Heart right ventricle (tissue), 16 donors: ENCODE measurements at places on chromosomes 1 and 21. TPM values are rescaled to one million over a fixed set of nuclear protein-coding genes. Genes with fewer than 3 reads are reported as not detected.

GRCh38 chr21:35945089-35945671, 115.1 kb downstream of the SETD4 start:
- DNase-seq: no peak

- no peak for DNase-seq
Measured at GRCh38 chr21:23858878-23859277, 1748.4 kb downstream of the MRPL39 start.

DNA sequence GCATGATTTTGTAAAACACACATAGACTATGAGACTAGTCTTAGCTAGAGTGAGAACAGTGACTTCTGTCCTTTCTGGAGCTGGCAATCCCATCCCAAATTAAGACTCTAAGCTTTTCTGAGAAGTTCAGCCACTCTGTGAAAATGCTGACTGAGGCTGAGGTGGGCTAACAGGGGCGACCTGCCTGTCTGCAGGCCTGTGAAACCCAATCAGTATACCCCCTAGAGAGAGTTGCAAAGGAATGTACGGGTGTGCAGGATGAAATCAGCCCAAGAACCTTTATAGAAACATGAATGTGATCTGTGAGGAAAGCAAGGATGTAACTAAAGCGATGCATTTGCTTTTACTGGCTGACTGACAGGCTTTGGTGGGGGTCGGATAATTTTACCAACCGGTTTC, 16.0 kb upstream of the TBX15 start:
- no peak for DNase-seq

- DNase-seq: no peak
Measured at GRCh38 chr21:43320526-43320925, 106.4 kb downstream of the SIK1 start.

- no peak for DNase-seq
Measured at GRCh38 chr1:221926441-221926840, 184.6 kb upstream of the DUSP10 start.

DNA sequence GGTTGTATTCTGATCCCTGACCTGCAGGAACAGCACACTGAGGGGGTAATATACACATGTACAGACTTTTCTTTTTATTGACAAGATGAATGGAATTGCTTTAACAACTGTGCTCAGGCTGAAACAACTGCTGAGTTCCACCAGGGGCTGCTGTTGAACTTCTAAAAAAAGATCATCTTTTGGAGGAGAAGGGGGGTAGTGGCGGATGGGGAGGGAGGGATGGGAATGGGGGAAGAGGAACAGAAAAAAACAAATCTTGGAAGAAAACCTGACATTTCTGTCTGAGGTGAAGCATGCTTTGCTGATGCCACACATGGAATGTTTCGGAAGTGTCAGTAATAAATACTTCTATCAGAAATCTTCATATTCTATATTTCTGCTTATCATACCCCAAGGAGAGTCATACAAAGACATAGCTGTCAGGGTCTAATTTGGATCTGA, 75.0 kb downstream of the RWDD3 start:
- no peak for DNase-seq

- peak; percentile 83 for DNase-seq
Measured at GRCh38 chr1:155078469-155079209, at the start of gene EFNA3. Gene EFNA3, plus strand, starts transcription at chr1:155078837. Its CDS starts 105 bp downstream, at chr1:155078942.

- DNase-seq: no peak
Measured at GRCh38 chr1:102640312-102640711, 468.0 kb downstream of the COL11A1 start.

- no peak for DNase-seq
Measured at GRCh38 chr1:15023205-15023604, 130.3 kb upstream of the TMEM51 start.

DNA sequence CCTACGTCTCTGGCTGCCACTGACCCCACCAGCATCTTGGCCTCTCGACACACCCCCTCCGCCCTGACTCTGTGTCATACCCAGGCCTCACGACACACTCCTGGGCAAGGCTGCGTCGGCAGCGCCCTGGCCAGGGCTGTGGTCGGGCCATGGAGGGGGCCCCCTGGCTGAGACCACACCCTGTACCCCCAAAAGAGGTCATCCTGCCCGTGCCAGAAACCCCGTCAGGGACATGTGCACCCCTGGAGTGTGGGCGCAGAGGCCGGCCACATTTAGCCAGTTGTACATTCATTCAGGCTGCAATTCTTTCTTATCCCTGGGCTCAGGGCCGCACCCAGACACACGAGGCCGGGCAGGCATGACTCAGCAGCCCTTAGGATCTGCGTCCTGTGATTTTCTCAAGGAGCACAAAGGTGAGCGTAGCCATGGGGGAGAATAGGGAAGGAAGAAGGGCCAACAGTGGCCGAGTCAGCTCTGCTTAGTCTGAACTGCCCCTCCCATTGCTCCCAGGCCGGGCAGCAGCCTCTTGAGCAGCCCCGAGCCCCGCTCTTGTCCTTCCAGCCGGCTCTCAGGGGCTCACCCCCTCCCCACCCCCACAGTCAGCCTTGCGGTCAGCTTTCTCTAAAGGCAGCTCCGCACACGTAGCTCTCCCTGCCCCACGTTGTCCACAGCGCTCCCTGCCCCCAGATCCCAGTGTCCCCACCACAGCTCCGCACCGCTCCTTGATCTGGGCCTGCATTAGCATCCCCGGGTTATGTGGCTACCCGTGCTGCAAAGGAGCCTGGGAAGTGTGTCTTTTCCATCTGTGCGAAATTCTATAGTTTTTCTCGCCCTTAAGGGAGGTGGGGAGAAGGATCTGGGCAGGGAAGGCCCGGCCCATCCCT, 7.9 kb downstream of the CSTB start:
- no peak for DNase-seq

DNA sequence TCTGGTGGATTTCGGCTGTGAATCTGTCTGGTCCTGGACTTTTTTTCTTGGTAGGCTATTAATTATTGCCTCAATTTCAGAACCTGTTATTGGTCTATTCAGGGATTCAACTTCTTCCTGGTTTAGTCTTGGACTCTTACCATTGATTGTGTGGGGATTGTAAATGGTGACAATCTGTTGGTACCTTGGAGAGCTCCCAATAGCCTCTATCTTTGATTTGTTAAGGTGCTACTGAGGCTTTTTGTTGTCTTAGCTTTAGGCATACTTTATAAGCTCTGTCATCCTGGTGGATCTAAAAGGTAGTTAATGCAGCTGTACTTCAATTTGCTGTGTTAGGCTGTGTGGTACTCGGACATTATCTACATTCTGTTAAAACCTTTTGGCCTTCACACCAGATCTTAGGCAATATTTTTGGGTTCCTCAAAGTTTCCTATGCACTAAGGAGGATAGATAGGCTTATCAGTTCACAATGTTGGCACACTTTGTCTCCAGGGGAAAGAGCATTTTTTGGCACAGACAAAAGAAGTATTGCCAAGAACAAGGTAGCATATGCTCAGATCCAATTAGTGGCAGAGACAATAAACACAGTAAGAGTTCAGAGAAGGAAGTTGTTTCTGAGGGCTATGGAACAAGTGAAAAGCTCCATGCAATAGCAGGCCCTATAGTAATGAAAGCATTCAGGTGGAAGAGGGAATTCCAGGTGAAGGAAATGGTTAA, 230.4 kb downstream of the PDE4B start:
- DNase-seq: no peak

GRCh38 chr1:24409535-24409934, 4.0 kb downstream of the STPG1 start:
- no peak for DNase-seq

DNA sequence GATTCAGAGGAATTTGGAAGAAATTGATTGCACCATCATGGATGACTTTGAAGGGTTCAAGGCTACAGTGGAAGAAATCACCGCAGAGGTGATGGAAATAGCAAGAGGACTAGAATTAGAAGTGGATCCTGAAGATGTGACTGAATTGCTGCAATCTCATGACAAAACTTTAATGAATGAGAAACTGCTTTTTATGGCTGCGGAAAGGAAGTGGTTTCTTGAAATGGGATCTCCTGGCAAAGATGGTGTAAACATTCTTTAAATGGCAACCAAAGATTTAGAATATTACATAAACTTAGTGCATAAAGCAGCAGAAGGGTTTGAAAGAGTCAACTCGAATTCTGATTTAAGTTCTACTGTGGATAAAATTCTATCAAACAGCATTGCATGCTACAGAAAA, 698.6 kb downstream of the PLA2G4A start:
- no peak for DNase-seq

- DNase-seq: no peak
Measured at GRCh38 chr21:45073301-45074047, 906 bp upstream of the ADARB1 start.

DNA sequence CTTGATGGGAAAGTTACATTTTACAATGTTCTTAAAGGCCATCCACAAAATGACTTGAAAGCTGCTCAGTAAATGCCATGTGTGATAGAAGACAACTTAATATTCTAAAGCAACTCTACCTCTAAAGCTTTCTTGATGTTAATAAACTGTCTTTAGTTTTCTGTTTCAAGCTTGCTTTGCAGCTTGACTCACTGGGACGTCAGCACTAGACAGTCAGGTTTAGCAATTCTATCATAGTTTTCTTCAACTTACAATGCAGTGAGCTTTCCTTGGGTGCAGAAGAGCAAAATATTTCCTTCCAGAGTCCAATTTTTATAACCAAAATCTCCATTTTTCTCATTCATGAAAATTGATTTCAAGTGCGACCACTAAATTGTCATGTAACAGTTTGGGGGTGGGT, 273.1 kb downstream of the NTNG1 start:
- no peak for DNase-seq

DNA sequence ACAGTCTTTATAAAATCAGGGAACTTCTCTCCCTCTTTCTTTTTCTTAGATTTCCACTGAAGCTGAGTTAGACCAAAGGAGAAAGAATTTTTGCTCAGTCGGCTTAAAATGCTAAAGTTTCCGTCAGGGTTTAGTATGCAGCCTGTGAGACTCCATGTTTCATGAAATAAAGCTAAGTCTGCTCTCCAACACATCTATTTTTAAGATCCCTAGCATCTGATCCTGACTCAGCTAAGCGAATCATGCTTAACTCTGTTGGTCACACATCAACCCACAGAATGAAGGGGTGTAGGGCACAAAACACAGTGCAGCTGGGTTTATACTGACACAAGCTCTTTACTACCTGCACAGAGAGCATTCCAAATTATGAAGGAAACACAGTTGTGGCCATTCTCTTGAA, 102.4 kb upstream of the ZNF281 start:
- no peak for DNase-seq

GRCh38 chr1:174988539-174988938, 11.2 kb upstream of the CACYBP start:
- no peak for DNase-seq

DNA sequence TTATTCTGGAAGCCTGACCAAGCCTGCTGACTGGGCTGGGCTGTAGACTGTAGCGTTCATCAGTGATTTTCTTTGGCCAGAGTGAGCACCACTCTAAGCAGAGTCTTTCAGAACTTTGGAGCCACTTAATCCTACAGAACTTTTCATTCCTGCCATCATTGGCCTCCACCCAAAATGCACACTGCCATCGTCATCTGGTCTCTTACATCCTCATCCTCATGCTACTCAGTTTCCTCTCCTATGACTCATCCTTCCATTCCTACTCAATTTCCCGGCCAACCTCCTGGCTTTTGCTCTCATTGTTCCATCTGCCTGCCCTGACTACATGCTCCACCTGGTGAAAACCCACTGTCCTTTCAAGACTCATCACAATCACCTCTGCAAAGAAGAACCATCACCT, 233.8 kb upstream of the USP25 start:
- DNase-seq: no peak

DNA sequence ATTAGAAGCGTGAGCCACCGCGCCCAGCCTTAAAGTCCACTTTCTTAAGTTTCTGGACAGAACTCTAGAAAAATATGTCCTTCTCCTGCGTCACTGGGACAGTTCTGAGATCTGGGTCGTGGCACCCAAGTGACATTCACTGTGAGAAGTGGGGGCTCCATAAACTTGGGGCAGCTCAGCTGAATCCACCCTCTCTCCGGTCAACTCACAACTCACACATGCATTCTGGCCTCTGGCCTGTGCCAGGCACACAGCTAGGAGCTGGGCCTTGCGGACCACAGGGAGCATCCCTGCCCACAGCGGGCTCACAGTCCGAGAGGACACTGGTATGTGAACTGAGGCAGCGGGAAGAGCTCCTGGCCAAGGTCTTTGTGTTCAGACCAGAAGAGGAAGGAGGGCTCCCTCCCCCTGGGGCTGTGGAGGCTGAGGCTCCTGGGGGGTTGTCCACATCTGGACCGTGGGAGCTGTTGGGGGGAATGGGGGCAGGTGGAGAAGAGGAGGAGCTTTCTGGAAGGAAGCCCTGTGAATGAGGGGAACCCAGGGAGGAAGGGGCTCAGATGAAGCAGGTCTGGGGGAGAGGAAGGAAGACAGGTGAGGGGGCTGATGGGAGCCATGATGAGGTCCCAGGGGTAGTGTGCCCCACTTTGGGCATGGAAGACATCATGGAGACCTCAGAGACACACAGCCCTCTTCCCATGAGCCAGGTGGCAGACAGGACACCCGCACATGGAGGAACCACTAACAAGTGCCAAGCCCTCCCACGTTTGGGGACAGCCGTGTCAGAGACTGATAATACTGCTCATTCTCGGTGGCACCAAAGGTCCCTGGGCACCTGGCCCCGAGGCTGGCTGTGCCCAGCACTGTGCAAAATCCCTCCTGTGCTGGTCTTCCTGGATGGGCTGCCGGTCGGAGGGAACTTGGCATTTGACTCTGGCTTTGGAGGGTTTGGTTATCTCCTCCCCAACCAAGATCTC, 191.0 kb upstream of the VAMP3 start:
- no peak for DNase-seq

DNA sequence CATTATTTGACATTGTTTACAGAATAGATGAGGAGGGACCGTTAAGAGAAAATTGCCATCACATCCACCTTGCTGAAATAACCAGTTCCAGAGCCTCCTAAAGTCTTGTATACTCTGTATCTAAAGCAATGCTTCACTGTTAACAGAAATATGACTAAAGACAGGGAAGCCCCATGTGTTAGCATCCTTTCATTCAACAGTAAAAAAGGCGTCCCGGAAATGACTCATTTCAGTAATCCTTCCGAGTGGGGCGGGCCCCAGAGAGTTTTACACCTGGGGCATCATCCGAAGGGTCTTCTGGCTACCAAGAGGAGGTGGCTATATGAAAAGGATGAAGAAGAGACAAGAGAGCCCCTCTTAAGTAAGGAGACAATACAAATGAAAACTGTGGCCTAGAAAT, 227.2 kb downstream of the SLC45A1 start:
- no peak for DNase-seq

GRCh38 chr1:207309745-207310273, 11.7 kb upstream of the CD55 start:
- DNase-seq: no peak

DNA sequence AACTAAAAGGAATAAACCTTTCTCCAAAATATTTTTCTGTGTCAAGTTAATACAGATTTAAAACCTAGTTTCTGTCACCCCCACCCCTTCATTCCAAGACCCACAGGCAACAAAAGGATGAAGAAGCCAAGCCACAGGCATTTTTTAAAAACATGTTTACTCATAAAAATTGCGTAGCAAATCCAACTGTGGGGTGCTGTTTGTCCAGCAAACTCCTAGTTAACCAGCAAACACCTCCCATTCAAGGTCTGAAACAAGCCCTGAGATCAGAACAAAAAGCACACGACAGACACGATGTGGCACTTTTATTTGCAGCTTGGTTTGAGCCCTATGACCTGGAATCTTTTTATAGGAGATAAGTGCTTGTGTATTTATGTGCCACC, 149.9 kb upstream of the CAMK1G start:
- no peak for DNase-seq

Gene C1orf87
- not detected for total RNA-seq

Gene SPSB1
- total RNA-seq: 8.9 TPM

Gene OR6N1
- total RNA-seq: not detected

Gene FCGR1A
- total RNA-seq: 1.1 TPM

Gene JAM2
- total RNA-seq: 27.6 TPM

Gene OR2M3
- not detected for total RNA-seq

Gene AMY2A
- not detected for total RNA-seq

Gene TFF2
- total RNA-seq: not detected

Gene TRABD2B
- total RNA-seq: 0.92 TPM

Gene PLA2G2C
- not detected for total RNA-seq

Gene IVL
- total RNA-seq: not detected
